ENCODE measurements at places on chromosomes 2 and 18.
A peak's percentile ranks its signal among the peaks of the same experiment; 100 is the strongest.

DNA sequence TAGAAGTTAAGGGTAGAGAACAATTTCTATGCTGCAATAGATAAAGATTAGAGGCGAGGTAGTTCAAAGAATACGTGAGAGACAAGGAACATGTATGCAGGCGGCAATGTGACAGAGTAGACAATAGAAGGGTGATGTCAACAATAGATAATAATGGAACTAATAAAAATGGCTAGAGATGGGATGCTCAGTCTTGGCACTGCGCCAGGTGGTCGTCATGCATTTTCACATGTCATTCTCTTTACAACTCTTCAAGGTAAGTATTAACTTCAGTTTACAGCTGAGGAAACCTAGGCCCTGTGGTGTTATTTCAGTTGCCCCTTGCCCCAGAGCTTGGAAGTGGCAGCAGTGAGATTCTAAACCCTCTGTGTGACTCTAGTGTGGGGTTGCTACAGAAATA, 890.7 kb upstream of the CELF4 start:
- no peak for DNase-seq

- no peak for DNase-seq
Measured at GRCh38 chr18:80046011-80046410, 11.8 kb downstream of the RBFA start.

DNA sequence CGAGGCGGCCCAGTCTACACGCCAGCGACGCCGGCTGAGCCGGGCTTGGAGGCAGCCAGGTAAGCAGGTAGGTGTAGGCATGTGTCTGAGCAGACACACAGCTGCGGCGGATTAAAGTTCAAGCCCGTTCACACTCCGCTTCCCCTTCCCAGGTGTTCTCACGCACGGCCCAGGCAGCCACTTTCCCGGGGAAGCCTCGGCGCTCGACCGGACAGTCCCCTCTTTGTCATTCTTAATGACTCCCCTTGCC, 367 bp downstream of the TGFA start:
- DNase-seq, result peak; percentile 78

GRCh38 chr18:12099160-12099559, 5.5 kb downstream of the ANKRD62 start:
- no peak for DNase-seq

DNA sequence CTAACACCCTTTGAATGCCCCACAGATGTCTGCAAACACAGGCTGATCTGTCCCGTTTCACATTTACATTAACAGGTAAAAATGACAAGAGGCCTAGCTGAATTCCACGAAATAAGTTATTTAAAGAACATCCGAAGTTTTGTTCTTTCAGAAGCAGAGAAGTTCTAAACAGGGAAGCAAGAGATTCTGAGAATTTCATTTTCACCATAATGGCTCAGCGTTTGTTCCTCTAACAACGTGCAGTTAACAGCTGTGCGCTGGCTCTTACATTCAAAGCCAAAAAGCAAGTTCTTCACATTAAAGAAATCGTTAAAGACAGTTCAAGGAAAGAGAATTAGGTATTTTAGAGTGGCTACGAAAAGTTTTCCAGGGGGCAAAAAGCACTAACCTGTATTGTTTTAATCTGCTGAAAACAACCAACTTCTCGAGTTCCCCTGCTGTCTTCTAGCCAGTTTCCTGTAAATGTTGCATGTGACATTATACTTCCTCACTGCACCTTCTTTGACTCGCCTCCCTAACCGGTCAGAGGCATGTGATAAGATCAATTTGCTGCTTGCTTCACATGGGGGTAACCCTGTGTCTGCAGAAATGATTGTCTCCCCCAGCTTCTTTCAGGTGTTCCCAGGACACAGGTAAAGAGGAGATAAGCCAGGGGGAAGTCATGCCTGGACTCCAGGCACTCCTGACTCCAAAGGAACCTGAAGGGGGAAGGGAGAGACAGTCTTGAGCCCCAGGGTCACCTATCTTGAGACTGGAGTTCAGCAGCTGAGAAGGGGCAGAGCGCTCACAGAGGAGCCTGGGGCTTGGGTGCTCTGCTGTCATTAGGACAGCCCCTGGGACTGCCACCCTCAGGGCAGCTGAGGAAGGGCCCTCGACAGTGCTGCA, 36.8 kb upstream of the WIPF1 start:
- DNase-seq, result no peak

DNA sequence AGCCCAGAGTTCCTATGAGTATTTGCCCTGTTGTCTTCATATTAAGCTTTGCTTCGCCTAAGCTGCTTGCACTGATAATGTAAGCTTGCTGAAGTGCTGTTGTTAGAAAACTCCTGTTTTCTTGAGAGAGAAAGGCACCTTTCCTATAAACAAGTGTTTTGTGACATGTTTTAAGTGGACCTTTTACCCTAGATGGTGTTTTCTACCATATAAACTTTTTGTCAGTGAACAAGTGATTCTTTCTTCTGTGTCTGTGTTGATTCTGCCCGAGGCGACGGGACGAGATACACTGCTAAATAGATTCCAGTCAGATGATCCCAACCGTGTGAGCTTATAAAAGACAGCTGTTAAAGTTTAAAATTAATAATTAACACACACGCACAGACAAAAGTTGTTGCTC, 24.1 kb downstream of the CABLES1 start:
- DNase-seq, result peak; percentile 30

- DNase-seq, result peak; percentile 60
Measured at GRCh38 chr2:13558368-13558767, 841.6 kb downstream of the TRIB2 start.

- DNase-seq, result no peak
Measured at GRCh38 chr2:171800639-171801038, 93.4 kb downstream of the SLC25A12 start.

DNA sequence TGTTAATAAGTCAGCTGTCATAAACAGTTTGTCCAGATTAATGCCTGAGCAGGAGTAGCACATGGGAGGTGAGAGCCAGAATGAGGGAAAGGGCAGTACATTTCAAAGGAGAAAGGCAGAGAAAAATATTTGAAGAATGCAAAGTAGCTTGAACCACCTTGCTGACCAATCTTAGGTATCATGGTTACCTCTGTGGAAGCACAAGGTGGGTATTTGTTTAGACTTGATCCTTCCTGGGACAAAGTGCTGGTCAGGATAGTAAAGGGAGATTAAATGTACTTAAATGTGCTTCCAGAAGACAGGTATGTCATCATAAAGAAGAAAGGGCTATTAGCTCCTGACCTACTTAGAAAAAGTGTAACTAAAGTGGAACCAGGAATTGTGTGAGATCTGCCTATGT, 105.0 kb downstream of the LRRTM1 start:
- DNase-seq, result peak; percentile 85

GRCh38 chr18:69161383-69162028, 239.2 kb upstream of the DOK6 start:
- DNase-seq, result no peak

DNA sequence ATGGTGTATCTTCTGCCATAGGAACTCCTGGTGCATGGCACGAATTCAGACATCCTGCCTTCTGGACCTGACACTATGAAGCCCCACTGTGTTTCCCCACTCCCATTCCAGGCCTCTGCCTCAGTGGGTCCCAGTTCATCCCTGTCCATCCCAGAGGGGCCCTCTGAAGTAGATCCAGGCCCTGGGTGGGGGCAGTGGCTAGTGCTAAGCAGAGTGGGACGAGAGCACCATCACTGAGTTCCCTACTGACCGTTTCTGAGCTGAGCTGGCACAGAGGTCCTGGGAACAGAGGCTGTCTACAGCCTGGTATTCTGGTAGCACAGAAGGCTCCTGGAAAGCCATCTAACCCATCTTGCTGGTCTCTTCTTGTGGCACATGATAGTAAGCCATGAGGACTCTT, 54.0 kb downstream of the ATOH8 start:
- no peak for DNase-seq

DNA sequence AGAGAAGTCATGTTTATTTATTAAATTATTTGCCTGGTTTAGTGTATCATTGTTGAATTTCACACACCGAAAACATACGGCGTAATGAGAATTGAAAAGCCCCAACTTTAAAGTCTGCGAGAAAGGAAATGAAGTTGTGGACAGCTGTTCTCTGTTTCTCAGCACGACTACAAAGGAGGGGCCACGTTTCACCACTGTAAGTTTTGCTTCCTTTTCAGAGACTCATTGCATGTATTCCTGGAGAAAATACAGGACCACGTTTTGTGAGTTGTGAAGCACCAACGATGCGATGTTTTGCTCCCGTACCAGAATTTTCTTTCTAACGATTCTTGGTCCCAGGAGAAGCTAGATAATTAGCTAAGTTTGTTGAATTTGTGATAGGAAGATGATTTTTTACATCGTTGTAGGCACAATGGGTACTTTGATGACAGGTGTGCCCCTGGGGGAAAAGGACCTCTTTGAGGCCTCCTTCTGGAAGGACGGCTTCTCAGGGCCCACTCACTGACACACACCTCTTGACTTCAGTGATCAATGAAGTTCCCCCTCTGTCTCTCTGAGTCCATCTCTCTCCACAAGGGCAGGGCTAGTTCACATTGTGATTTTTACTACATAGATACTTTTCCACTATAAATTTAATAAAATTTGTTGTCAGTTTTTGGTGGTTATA, 23.7 kb upstream of the ACKR3 start:
- DNase-seq, result no peak

GRCh38 chr18:48153613-48154481, 223.4 kb upstream of the SMAD2 start:
- DNase-seq, result no peak

DNA sequence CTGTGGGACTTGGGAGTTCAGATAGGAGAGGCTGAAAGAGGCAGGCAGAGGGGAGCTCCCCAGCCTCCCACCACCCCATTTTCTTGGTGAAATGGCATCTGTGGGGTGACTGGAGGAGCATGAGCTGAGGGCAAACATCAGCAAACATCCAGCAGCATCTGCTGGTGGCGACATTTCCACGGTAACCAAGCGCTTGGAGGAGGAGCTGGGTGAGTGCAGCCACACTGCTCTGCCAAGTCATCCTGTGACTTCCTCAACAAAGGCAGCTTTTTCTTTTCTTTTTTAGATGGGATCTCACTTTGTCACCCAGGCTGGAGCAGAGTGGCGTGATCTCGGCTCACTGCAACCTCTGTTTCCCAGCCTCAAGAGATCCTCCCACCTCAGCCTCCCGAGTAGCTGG, 5.6 kb downstream of the TXNL4A start:
- no peak for DNase-seq

DNA sequence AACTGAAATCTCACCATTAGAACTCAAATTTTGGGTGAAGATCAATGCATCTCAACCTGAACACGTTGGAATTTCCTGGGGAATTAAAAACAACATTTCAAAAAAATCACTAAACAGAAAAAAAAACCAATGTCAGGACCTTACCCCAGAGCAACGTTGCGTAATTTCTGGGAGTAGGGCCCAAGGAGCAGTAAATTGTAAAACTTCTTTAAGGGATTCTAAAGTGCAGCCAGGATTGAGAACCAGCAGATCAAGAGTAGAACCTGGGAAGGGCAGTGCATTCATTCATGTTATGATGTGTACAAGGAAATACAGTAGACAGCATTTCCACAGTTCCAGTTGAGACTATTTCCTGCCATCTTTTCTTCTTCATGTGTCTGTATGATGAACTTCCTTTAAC, 56.9 kb downstream of the RHBDD1 start:
- DNase-seq, result no peak

DNA sequence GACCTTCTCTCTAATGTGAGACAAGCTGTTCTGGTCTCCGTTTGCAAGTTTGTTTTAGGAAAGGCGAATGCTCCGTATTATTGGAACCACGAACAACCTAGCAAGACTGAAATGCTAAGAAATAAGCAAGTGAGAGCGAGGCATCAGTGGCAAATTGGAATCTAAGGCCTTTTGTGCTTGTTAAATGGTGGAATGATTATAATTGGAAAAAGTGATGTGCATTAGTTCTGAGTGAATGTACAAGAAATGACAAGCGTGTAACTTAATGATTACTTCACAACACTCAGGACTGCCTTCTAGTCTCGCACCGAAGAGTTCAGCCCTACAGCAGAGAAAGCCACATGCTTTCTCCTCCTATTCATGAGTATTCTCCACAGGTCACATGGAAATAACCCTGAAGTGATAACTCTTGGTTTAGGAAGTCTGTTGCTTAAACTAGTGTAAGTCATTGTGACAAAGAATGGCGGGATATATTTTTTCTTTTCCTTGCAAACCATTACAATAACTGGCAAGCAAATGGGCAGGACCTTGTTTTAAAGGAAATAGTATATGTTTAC, 392.2 kb upstream of the FIGN start:
- no peak for DNase-seq
